NCI-H1092 (cell line): ENCODE measurements at places on chromosomes 5 and 9.
A peak's percentile ranks its signal among the peaks of the same experiment; 100 is the strongest.

GRCh38 chr5:167812871-167813270, 478.6 kb upstream of the WWC1 start:
- no peak for DNase-seq

DNA sequence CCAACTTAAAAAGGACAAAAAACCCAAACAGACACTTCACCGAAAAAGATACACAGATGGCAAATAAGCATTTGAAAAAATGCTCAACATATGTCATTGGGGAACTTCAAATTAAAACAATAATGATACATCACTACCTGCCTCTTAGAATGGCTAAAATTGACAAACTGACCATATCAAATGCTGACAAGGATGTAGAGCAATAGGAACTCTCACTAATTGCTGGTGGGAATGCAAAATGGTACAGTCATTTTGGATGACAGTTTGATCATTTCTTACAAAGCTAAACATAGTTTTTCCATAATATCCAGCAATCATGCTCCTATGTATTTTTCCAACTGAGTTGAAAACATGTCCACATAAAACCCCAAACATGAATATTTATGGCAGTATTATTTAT, 58.9 kb upstream of the RAPGEF6 start:
- no peak for DNase-seq

DNA sequence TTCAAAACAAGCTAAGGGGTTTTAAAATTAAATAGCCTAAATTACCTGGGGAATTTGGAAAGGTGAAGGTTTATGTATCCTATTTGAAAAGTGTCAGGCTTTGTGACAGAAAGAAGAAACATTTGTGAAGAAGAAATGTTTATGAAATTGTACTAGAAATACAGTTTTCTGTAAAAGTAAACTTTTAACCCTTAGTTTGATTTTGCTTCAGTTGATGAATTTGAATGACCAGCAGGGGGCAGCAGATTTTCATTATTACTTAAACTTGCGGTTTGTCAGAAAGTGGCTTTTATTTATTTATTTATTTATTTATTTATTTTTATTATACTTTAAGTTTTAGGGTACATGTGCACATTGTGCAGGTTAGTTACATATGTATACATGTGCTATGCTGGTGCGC, 58.1 kb downstream of the NNT start:
- DNase-seq = no peak

GRCh38 chr5:132641841-132642240, 16.1 kb upstream of the IL13 start:
- DNase-seq = no peak

- DNase-seq = no peak
These were observed 50.9 kb downstream of the BRINP1 start for GRCh38 chr9:119318371-119318770.

DNA sequence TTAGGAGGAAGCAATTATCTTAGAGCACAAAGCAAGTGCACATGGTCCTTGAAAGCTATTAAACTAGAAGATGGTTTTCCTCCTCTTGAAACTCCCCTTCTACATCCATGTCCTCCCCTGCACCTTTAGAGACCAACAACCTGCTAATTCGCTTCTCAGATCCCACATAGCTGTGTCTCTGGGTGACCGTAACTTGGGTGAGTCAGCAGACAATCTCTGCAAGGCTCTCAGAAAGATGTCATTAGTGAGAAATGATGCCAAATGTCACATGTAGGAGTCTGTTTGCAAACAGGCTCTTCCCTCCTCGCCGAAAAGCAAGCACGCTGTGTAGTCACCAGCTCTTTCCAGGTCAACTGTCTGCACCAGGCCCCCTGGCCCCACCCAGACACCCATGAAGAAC, 291.8 kb downstream of the SLIT3 start:
- no peak for DNase-seq

DNA sequence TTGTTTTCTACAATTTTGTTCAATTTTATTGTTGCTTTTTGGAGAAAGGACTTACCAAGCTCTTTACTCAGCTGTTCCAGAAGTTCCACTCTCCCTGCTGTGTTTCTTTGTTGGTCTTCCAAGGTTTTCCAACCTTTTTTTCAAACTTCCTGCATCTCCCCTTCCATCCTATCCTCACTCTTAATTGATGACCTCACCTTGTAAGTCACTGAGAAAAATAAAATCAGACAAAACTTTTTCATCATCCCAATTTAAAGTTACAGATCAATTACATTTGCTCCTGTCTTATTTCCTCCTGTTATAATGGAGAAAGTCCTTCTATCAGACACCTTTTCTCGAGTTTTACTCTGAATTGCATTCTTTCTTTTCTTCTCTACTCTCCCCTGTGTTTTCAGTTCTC, 121.1 kb downstream of the DMXL1 start:
- DNase-seq = no peak

- peak; percentile 13 for DNase-seq
These were observed 12.7 kb upstream of the CD180 start for GRCh38 chr5:67209141-67209771.

DNA sequence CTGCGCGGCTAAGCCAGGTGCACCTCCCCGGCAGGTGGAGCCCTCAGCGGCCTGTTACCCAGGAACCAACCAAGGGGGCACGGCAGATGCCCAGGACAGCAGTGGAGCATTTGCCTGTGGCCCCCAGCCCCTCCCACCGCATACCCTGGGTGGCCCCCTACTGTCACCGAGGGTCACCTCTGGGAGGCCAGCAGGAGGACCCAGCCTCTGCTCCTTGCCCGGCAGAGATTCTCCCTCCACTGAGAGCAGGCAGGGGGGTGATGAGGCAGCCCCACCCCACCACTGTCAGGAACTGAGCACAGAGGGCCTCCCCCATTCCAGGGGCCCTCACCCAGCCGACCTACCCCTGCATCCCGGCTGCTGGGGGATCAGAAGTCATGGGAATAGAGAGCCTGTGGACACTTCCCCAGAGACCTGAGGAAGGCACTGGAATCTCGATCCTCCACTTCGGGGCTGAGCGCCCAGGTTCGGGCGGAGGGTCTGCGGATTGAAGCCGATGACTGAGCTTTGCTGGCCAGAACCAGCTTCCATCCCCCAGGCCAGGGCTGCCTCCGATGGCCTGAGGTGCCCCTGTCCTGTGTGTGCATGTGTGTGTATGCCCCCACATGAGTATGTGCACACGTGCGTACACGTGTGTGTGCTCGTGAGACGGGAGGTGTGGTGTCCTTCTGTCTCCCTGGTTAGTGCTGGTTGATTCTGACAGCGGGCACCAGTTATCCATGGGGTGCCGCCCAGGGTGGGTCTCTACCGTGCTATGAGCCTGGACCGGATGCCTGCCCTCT, at the start of gene QRFP:
QRFP (minus strand) TSS at position 580 of the 782 bp plus-strand sequence. CDS start 2,974 bp downstream, outside the sequence.
- no peak for DNase-seq

- no peak for DNase-seq
These were observed 341.5 kb upstream of the CCNH start for GRCh38 chr5:87754009-87754757.

GRCh38 chr9:89375191-89375760, 57.0 kb downstream of the SECISBP2 start:
- no peak for DNase-seq

DNA sequence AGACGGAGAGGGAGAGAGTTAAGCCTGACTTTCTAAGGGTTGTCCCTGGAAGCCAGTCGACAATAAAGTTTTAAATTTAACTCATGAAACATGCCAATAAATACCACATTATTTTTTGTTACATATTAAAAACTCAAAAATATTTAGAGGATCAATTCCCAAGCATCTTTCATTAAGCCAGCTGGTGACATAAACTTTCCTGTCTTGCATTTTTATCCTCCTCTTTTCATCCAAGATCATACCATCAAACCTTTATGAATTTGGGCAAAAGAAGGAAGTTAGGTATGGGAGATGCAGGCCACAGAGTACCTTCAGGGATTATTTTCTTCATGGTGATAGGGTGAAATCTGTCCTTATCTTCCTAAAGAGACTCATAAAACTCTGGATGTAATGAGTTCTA, 178.3 kb upstream of the FBXL17 start:
- DNase-seq = no peak

DNA sequence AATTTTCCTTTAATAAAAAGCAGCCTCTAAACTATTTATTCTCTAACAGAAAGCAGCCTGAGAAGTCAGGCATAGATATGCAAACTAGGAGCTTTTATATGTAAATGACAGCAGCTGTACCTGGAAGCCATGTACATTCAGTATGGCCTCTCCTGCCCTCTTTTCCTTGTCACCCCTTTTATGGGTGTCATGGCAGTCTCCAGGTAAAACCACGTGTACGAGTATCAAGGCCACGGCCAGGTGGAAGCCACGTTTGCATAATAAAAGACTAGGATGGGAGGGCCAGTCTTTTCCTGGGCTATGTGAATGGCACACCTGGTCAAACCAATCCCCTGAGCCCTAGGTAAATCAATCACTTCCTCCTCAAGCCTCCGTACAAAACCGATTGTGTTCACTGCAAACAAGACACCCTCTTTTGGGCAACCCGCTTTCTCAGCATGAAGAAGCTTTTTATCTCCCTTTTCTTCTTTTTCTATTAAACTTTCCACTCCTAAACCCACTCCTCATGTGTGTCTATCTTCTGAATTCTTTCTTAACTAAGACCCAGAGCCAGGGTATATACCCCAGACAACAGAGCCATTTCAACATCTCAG, 419.5 kb upstream of the CTNND2 start:
- no peak for DNase-seq

DNA sequence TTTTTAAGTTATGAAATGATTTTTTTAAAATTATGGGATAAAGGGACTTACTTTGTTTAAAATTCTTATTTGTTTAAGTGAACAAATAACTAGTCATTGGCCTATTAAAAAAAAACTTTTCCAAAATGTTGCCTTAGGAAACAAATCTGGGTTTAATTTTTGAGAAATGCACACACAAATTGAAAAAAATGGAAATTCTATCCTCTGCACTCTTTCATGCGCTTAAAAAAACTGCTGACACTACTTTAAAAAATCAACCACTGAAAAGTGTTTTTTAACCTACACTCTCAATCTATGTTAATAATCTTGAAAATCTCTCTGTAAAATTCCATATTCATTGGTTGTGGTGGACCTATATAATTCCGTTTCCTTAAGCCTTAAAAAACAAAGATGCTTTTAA, 163.4 kb upstream of the DAB2 start:
- DNase-seq = no peak

GRCh38 chr5:109486200-109486804, 76.5 kb upstream of the PJA2 start:
- DNase-seq = no peak

GRCh38 chr5:180350711-180351465, 2.2 kb downstream of the GFPT2 start:
- no peak for DNase-seq

DNA sequence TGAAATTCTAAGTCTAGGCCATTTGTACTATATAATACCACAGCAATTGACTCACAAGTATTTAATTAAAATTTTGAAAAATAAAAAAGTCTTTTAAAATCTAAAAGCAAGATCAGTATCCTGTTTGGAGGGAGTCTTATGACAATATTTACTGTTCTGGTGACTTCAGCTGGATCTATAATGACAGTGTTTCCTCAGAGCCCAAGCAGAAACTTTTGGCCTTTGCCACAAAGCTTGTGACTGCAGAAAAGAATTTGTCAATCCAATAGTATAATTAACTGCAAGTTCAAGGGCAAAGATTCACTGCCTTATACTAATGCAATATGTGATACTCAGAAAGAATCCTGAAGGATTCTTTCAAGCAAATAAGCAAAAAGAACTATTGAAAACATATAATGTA, 49.6 kb upstream of the RAPGEF6 start:
- DNase-seq = no peak

DNA sequence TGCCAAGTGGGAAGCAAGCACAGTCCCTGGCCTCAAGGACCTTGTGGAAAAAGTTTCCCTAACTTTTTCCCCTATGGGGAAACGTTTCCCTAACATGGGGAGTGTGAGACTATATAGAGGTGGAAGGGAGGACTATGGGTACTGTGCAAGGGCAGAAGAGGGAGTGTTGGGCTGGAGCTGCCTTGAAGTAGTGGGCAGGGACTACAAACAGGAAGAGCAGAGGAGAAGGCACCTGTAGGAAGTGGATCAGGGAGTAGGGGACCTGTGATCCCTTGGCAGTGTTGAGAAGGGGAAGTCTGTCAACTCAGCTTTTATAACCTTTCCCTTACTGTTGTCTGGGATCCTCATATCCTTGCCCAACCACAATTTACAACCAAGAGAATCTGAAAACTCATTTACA, 1.4 kb downstream of the CMYA5 start:
- DNase-seq = no peak

DNA sequence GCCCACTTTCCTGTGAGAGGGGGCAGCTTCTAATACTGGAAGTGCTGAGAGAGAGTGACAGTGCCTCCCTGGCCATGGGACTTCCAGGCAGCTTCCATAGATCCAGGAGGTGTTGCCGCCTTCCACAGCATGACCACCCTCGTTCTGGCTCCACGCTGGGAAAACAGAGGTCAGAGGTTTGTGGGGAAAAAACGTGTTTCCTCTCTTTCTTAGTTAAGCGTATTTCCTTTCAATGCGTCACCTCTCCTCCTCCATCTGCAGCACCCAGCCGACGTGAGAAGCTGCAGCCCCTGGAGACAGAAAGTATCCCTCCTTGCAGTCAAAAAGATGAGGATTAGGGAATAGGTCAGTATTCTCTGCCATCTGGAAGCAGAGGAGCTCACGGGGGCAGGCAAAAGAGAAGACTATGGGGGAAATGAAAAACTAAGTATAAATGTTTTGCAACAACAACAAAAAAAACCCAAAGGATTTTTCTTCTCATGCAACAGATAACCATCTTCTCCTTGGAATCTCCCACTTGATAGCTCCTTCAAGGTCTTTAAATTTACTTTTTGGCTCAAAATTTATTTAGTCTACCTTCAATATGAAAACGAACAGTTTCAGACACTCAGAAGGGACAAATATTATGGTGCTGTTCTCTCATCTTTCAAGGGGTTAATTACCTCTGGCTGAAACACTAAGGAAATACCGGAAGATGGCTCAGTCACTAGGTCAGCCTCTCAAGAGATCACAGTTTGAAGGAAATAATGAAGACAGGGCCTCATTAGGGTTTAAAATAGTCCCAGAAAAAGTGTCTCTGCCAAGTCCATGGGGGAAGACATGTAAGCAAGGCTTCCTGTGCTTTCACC, 38.0 kb downstream of the MTMR12 start:
- no peak for DNase-seq

- peak; percentile 46 for DNase-seq
These were observed 7.0 kb upstream of the GADD45G start for GRCh38 chr9:89597711-89598362.

- no peak for DNase-seq
These were observed 122.6 kb downstream of the RASEF start for GRCh38 chr9:82940376-82940775.

DNA sequence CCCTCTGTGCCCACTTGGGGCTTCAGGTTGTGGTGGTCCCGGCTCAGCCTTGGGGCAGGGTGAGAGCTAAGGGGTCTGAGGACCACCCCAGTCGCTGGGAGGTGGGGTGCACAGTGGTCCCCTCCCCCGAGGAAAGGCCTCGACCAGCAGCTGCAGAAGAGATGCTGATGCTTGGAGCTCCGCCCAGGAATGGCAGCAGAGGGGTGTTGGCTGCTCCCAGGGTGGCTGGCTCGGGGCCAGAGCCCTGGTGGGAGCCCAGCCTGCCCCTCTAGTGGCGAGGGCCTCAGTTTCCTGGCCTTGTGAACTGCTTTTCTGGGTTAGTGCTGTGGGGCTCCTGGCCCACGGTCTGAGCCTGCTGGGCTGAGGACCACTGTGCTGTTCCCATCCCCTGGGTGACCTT, 1.2 kb downstream of the DIPK1B start:
- DNase-seq = peak; percentile 18

GRCh38 chr5:127769386-127769785, 66.2 kb downstream of the CCDC192 start:
- no peak for DNase-seq

GRCh38 chr9:116700279-116700678, 13.2 kb downstream of the TRIM32 start:
- DNase-seq = no peak
